ENCODE measurements at places on chromosomes 7 and 10.
A peak's percentile ranks its signal among the peaks of the same experiment; 100 is the strongest.

DNA sequence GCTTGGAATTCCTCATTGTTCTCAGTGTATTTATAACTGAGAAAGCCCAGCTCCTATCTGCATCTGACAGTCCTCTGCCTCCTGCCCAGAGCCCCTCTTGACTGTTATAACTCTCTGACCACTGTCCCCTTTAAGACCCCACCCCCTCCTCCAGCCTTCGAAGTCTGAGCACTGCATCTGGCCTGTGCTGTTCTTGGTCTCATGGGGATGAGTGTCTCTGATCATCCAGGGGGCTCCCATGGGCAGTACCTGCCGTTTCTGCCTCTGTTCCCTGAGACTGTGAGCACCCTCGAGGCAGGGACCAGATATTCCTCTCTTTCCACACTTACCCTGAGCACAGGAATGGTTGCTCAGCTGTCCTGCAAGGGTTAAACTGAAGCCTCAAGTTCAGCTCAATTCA, 7.7 kb downstream of the GHRHR start:
- no peak for DNase-seq

- peak; percentile 64 for DNase-seq
These were observed 37.0 kb upstream of the TES start for GRCh38 chr7:116173051-116174028.

- DNase-seq = no peak
These were observed 9.4 kb upstream of the GATA3 start for GRCh38 chr10:8044908-8045725.

- DNase-seq = peak; percentile 92
These were observed 74.2 kb downstream of the EEPD1 start for GRCh38 chr7:36227223-36227622.

Measured in fibroblast of skin of right quadriceps (primary cell).